ENCODE measurements at places on chromosomes 3 and 15.

GRCh38 chr15:92968926-92969651, 69.0 kb downstream of the CHD2 start:
- no peak for DNase-seq

GRCh38 chr3:77602722-77603121, 562.8 kb downstream of the ROBO2 start:
- DNase-seq: no peak

DNA sequence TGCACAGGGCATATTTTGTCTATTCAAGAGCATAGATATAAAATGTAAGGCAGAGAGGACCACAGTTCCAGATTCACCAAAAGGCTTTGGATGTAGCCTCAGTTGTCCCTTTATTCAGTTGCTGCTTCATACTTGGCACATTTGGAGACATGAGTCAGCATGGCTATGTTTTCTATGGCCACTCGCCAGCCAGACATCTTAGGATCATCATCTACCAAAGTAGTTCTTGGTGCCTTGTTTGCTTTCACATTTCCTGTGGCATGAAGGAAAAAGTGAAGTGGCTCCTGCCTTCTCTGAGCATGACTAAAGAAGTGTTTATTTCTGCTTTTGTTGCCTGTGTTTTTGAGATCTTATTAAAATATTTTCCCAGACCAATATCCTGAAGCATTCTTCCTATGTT, 7.2 kb downstream of the SUSD5 start:
- no peak for DNase-seq

DNA sequence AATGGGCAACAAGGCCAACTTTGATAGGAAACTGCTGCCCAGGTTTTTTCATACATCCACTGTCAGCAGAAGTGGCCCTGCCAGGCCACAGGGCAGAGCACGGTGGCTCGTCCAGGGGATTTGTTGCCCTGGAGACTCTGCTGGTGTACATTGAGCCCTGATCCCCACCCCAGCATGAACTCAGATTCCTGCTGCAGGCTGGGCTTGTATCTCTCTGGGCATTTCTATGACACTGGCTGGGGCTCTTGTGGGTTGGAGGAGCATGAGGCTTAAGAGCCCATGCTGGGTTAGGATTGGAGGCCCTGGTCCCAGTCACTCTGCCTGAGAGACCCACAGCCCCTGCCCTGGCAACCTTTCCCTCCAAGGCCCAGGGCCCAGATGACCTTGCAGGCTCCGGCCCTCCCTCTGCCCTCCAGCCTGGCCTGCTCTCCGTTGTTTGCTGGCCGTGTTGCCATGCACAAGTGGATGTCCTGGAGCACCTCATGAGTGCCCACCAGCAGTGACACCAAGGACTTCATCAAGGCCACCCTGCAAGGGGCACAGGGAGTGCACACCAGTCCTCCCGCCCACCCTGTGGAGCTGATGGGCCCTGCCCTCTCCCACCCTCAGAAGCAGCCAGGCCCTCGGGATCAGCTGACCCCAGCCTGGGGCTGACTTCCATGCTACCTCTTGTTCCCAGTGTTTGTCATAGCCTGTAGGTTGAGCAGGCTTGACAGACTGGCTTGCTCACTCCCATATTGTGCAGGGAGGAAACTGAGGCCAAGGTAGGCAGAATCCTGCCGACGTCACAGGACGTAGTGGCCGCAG, 58.2 kb downstream of the ZNF445 start:
- DNase-seq: no peak

GRCh38 chr3:183359036-183359435, 69.4 kb downstream of the MCF2L2 start:
- DNase-seq: no peak
